K562 (cell line): ENCODE measurements at places on chromosomes 16 and 17. TPM values are rescaled to one million over a fixed set of nuclear protein-coding genes. Genes with fewer than 3 reads are reported as not detected.
A peak's percentile ranks its signal among the peaks of the same experiment; 100 is the strongest.

GRCh38 chr17:78865682-78866390, 25.2 kb upstream of the USP36 start:
- peak; percentile 69 for DNase-seq

DNA sequence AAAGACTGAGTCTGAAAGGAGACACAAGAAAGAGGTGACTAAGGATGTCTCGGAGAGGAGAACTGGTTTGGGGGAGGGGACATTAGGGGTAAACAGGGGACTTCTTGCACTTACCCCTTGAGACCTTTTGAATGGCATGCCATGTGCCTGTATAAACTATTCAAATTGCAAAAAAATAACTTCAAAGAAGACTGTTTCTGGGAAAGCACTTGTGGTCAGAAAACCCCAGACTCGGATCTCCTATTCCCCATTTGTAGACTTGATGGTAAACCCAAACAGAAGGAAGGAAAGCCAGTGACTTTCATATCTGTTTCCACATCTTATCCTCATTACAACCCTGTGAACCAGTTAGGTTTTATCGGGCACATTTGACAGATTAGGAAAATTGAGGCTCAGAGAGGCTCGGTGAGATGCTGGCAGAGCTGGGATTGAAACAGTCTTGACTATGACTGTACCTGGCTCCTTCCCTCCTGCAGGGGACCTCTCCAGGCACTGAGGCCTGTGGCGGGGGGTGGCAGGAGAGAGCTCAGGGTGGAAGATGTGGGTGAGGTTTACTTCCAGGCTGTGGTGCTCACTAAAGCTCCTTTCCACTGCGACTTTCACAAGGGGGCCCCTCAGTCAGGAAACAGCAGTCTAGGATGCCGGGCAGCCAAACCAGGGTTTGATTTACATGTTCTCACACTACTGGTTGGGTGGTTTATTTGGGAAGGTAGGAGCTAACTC, 30.5 kb upstream of the PLCG2 start:
- no peak for DNase-seq

- no peak for DNase-seq
Measured at GRCh38 chr16:67391424-67392300, 1.6 kb downstream of the TPPP3 start.

- DNase-seq, result no peak
Measured at GRCh38 chr17:77479372-77480198, 338.8 kb downstream of the SEC14L1 start.

GRCh38 chr17:79615926-79616325, 5.1 kb upstream of the RBFOX3 start:
- DNase-seq, result no peak

The CNGB1 gene
- not detected in 2 replicates for total RNA-seq

The DNAH9 gene
- not detected in 2 replicates for total RNA-seq
